Activated T-cell treated with anti-CD3 and anti-CD28 coated beads, Interleukin-2, amount 50 U/mL, for 4 hours (primary cell): ENCODE measurements at places on chromosomes 6 and 20. TPM values are rescaled to one million over a fixed set of nuclear protein-coding genes. Genes with fewer than 3 reads are reported as not detected.

GRCh38 chr20:50151034-50151743, 2.3 kb downstream of the PEDS1 start:
- no peak for DNase-seq

The SUMO4 gene
- 2.7 TPM for total RNA-seq

GRCh38 chr6:53043581-53043980, 21.6 kb upstream of the FBXO9 start:
- DNase-seq, result no peak

GRCh38 chr6:156633291-156633690, 143.9 kb upstream of the ARID1B start:
- no peak for DNase-seq

DNA sequence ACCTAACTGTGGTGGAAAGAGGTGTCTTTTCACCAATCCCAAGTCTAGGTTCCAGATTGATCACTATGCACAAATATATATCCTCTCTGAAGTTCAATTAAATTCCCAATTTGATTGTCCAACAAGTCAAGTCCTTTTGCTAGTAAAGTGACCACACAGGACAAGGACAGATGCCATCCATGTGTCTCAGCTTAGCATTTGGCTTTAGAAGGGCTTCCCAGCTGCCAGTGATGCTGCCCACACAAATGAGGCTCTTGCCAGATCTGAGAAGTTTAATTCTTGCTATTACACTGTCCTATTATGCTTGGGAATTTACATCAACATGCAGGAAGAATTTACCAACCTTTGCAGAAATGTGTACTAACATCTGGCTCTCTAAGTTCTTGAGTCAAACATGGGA, 108.5 kb downstream of the COL9A1 start:
- no peak for DNase-seq

DNA sequence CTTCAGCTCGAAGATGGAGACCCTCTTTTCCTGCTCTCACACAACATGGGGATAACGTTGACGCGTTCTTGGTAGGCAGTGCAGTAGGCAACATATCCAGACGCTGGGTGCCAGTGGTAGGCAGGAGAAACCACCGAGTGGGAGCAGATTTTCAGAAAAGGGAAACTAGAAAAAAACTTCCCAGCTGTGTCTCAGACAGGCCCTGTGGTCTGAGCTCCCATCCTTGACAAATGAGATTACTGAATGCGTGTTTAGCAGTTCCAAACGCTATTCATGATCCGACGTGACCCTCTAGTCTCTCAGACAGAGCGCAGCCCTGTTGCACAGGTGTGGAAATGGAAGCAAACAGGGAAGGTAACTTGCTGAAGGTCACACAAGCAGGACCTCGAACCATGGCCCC, 83.9 kb upstream of the DUSP22 start:
- no peak for DNase-seq

The HDGFL1 gene
- total RNA-seq, result not detected

DNA sequence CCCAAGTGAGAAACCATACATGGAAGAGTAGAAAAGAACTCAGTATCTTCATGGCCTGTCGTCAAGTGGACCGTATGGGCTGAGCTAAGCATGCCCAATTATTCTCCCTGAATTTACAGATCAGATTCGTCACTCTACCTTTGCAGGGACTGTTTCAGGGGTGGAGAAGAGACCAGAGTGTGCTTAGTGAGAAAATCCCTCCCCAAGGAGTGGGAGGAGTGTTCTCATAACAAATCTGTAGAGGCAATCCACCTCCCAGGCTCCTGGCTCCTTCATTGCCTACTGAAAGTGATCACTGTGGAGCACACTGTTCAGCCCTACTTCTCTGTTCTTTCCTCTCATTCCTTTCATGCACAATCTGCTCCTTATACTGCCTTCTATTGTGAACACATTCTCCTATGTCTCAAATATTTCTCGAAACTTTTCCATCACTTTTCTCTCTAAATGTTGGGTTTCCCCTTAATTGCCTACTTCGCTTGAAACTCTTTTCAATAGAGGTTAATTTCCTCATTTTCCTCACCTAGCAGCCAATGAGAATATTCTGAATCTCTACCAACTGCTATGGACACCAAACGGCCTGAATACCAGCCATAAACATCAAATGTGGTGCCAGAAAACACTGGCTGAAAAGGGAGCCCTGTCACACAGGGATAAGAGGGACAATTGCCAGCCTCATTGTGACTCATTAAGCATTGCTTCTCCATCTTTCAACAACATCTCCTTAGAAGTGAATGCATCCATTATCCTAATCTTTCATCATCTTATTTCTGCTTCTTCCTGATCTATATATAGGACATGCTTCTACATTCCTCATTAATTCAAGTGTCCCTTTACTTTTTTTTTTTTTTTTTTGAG, 398.3 kb downstream of the UTRN start:
- DNase-seq, result no peak

DNA sequence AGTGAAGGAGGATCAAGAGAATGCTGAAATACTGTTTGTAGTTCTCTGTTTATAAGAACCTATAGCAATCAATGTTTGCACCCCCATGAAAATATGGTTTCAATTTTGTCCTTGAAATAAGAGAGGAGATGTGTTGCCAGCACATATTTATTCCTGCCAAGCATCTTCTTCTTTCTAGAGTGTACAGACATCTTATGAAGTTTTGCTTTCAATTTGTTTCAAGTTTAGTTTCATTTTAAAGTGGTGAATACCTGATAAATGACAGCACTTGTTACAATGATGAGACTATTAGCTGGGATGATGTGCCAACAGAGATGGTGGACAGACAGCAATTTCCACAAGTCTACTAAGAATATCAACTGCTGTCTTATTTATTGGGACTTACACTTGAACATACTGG, 39.2 kb upstream of the CENPW start:
- no peak for DNase-seq

DNA sequence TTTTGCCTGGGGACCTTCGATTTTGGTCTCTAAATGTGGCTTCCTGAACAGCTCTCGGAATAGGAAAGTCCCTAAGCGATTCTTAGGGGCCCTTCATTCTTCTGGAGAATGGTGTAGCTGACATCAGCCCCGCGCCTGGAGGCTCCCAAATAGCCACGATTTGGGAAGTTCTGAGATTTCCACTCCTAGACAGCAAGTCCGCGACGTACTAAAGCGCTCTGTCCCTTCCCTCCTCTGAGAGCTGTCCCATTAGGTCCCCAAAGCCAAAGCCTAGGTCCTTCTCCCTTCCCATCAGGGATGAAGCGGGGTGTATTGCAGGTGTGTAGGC, 756 bp downstream of the MOXD1 start:
- no peak for DNase-seq

DNA sequence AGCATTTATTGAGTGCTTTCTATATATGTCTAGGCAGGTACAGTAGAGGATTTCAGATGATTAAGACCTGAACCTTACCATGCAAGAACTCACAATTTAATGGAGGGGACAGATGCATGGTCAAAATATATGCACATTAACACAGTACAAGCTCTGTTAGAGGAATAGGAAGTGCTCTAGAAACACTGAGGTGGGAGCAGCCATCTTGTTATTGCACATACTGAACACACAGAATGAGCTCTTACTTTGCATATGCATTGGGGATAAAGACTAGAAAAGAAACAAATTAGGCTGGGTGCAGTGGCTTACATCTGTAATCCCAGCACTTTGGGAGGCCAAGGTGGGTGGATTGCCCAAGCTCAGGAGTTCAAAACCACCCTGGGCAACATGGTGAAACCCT, 438.3 kb downstream of the UTRN start:
- no peak for DNase-seq
